ENCODE measurements at places on chromosomes 16 and 17.

DNA sequence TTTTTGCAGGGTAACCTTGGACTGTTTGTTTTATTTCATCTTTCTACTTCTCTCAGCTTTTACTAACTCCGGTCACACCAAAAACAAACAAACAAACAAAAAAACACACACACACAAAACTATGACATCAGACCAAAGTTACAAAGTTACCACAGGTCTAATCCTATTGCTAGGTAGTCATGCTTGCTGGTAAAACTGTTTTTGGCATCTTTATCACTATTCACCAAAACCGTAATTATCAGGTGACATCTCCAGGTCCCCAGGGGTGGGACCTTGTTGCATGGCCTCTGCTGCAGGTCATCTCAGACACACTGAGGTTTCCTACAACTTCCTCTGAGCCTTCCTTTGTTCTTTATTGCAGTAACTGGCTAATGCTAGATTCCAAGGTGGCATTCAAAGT, 162.3 kb downstream of the ABCA8 start:
- DNase-seq = no peak

DNA sequence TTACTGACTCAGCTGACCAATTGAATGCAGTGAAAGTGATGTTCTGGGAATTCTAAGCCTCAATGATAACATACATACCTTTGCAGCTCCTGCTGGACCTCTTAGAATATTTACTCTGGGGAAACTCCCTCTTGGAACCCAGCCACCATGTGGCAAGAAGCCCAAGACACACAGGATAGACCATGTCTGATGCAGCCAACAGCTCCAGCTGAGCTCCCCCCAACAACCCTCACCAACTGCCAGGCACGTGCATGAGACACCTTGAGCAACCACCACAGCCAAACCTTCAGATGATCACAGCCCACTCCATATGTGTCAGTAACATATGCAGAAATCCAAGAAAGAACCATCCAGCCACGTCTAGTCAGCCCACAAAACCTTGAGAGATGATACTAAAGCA, 53.0 kb downstream of the XYLT1 start:
- no peak for DNase-seq

DNA sequence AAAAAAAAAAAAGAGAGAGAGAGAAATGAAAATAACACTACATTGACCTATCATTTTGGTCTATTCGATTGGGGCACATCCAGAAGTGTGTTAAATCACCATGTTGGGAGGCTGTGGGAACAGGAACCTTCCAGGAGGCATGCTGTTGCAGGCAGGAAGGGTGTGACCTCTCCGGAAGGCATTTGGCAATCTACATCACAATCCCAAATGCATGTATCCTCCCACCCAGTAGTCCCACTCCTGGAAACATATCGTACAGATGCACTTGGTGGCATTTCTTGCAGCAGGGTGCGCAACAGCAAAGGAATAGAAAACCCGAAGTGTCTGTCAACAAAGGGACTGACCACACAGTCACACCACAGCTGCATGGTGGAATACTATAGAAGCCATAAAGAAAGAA, 7.9 kb downstream of the PLLP start:
- DNase-seq = no peak

- DNase-seq = peak; percentile 64
These were observed 18.6 kb downstream of the PRCD start for GRCh38 chr17:76558198-76559095.

- peak; percentile 9 for DNase-seq
These were observed 210.8 kb downstream of the GSG1L start for GRCh38 chr16:27852681-27853080.

- no peak for DNase-seq
These were observed 189.9 kb downstream of the SEC14L1 start for GRCh38 chr17:77330602-77331081.

DNA sequence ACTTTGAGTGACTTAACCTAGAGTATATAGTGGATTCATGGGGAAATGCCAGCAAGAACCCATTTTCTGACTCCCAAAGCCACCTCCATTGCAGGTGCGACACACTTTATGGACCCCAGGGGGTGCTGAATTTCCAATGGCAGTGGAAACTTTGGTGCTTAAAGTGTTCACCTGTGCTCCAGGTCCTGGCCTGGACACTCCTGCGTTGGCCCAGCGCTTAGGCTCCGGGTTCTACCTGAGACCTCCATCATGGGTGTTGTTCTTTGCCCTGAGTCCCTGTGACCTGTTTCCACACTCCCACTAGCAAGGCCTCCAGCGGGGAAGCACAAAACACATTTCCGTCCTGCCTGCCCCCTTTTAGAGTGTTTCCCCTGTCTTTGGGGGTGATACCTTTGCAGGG, 3.0 kb downstream of the CCNF start:
- DNase-seq = no peak

GRCh38 chr16:6111390-6111789, 1013.8 kb upstream of the EEF2KMT start:
- DNase-seq = no peak

Measured in NCI-H69 (cell line).